ENCODE measurements at places on chromosomes 12 and 14.

- peak; percentile 35 for DNase-seq
Measured at GRCh38 chr14:93007225-93007997, 84.5 kb downstream of the CHGA start.

DNA sequence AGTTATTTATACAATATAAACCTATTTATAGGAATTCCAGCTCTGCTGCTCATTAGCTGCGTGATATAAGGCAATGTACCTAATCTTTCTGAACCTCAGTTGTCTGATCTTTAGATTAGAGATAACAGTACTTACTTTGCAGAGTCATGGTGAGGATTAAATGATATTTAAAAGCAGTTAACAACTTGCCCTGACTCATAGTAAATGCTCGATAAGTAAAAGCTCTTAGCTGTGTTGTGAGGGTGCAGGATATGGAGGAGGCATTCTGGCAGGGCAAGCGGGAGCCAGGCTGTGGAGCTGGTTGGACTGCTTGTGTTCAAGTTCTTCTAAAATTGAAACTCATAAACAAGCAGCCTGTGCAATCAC is 140.0 kb upstream of the PRICKLE1 start:
- DNase-seq: no peak

DNA sequence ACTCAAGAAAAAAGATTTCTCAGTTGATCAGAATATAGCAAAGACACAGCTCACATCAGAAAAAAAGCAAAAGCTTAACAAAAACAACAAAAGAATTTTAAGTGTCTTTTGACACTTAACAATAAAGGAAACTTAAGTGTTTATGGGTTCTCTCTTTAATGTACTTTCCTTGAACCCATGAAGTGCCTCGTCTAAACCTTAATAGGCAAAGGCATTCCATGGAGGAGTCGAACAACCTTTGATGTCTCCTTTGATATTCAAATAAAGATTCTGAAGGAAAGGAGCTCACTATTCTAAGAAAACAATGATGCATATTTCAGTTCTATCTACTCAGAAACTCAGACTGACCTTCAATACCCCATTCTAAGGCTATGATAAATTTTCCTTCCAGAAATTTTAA is 116.7 kb downstream of the TMTC1 start:
- no peak for DNase-seq

GRCh38 chr14:97407701-97408407 is 610.7 kb downstream of the VRK1 start:
- no peak for DNase-seq

DNA sequence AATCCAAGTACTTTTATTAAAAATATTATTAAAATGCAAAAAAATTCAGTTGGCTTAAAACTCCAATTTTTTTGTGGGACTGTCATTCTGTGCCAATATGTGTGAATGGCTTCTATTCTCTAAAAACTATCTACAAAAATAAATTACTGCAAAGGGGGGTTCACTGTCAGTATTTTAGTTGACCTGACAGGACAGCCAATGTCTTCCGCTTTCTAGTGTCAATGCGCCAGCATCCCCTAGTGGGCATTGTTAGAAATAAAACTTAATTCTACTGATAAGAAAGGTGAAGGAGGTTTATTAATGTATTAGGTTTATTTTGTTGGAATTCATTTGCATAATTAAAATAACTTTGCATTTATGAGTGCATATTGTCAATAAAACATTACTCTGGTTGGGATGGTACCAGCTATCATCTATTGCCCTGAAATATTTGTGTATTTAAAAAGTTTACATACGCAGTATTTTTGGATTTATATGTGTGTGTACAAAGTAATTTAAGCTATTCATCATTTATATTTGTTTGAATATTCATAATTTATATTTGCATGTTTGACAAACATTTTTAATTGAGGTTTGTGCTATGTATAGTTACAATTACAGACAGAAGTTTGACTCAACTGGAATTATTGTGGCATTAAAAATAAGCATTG is 527.2 kb downstream of the FLRT2 start:
- peak; percentile 0 for DNase-seq

GRCh38 chr14:23430723-23431085 is 4.8 kb downstream of the MYH7 start:
- DNase-seq: no peak

GRCh38 chr12:46699986-46700385 is 125.8 kb downstream of the SLC38A4 start:
- no peak for DNase-seq

GRCh38 chr14:99150236-99150635 is 121.8 kb downstream of the BCL11B start:
- no peak for DNase-seq

DNA sequence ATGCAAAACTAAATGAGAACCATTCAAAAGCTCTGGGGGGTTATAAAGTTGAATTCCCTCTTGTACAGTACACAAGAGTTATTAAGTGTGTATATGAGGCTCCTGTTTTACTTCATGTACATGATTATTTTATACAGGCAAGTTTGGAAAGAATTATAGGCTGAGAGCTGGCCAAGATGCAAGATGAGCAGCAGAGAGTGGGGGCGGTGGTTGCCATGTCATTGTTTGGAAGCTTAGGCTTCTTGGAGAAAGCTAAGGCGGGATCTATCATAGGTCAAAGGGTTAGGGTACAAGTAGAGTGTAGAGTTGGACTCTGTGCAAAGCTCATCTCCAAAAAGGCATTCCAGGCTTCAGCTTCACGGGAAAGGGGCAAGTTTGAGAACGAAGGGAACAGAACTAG is 297.1 kb upstream of the TBX3 start:
- DNase-seq: no peak

- no peak for DNase-seq
Measured at GRCh38 chr12:76457010-76457409, 102.6 kb downstream of the OSBPL8 start.

- no peak for DNase-seq
Measured at GRCh38 chr14:68893566-68893965, 85.5 kb downstream of the ACTN1 start.

DNA sequence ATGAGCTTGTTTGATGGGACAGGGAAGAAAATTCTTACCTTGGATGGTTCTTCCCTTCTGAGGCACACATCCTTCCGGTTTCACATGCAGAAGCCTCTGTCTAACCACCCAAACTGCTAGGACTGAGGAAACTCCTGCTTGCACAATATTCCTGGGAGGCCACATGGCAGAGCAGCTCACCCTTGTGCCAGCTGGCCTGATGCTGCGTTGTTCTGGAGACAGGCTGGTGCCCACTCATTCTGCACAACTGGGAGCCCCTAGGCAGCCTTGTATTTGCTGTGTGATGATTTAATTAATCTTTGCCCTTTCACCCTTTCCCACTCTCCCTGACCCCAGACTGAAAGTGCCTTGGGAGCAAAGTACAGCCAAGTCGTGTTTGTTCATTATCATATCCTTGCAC is 130.8 kb downstream of the RTN1 start:
- DNase-seq: no peak

DNA sequence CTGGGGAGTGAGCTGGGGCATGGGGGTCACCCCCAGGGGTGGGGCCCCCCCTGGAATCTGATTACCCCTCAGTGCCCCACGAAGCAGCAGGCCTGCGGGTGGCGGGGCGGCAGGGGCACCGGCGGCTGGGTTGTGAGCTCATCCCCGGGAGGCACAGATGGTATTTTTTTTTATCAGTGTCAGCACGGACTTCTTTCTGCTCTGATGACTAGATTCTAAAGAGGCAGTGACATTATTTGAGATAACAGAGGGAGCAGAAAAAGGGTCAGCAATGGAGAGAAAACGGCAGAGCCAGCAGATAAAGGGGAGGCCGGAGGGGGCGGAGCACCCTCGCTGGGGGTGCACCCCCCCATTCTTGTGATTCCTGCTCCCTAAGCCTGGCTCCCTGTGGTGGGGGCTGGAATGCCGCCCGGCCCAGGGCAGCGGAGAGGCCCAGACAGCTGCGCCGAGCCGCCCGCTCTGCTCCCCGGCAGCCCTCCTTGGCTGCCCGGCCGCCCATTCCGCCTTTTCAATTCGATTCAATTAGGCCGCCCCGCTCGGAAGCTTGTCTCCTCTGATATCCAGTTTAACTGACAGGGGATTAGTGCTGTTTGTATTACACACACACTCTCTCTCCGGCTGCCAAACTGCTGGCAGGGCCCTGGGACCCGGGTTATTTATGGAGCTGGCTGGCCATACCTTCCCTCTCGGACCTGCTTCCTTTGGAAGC is 32.9 kb downstream of the MVK start:
- no peak for DNase-seq

GRCh38 chr12:97616946-97617345 is 154.3 kb downstream of the RMST start:
- no peak for DNase-seq

GRCh38 chr12:104457746-104458693 is 1.3 kb downstream of the CHST11 start:
- DNase-seq: no peak

- peak; percentile 10 for DNase-seq
Measured at GRCh38 chr12:98973395-98973794, 328.3 kb downstream of the APAF1 start.

GRCh38 chr12:47686645-47687240 is 19.1 kb downstream of the RPAP3 start:
- DNase-seq: peak; percentile 27

DNA sequence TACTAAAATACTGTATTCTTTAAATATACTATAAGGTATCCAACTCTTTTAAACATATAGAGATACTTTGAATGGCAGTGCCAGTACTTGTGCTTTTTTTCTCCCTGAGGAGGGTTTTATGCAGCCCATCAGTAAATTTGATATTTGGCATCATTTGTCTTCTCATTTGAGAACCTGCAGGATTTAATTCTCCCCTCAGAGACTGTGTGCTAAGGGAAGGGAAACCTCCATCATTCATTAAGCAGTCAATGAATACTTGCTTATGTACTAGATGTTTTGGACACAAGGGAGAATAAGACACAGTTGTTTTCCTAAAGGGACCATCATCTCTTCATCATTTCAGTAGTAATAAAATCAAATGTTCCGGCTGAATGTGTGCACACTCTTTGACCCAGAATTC is 40.8 kb downstream of the FRS2 start:
- DNase-seq: no peak

- no peak for DNase-seq
Measured at GRCh38 chr12:2563709-2564108, 231.1 kb upstream of the FKBP4 start.

GRCh38 chr12:9049520-9050133 is 60.3 kb downstream of the KLRG1 start:
- DNase-seq: peak; percentile 18

GRCh38 chr14:43471595-43471994 is 1035.5 kb downstream of the FSCB start:
- no peak for DNase-seq

DNA sequence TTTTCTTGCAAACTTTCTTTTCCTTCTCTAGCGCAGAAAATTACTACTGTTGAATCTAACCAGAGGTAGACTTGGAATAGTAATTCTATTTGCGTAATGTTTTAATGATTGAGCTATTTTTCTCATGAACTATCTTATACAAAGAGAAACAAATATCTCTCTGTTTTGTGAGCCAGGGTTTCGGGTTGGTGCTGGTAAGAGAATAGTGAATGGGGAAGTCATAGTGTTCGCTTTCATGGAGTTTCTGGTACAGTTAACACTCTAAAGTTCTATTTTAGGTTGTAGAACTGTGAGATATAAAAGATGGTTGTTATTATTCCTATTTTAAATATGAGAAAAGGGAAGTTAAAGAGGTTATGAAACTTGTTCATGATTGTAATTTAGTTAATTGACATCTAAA is 6.6 kb downstream of the CLEC1B start:
- DNase-seq: no peak

DNA sequence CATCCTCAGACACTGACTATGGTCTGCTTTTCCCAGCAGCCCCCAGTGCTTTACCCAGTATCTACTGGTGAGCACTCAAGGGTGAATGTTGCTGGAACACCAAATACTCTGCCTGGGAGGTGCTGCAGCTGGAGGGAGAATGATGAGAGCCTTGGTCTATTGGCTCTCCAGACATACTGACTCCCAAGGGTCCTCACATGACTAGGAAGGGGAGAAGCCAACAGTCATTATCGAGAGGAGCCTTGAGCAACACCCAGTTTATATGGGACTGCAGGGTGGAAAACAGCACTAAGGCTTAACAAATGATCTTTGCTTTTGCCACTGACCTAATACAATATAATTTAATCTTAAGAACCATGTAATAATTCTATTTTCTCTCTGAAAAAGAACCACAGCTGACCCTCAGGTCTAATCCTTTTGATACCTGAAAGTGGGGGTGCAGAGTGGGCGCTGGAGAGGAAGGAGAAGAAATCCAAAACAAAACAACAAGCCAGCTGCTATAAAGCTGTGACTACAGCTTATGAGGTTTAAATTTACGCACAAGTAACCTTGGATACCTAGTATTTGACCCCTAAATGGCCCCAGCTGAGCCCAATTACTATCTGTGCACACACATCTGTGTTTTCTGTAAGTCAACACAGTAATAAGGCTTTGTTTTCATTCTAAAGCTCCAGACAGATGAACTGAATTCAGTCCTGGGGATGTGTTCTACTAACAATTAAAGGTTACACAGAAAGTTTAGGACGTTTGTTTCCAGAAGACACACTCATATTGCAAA is 107.8 kb upstream of the GRIP1 start:
- no peak for DNase-seq

GRCh38 chr14:98919434-98919833 is 352.6 kb downstream of the BCL11B start:
- DNase-seq: no peak

- DNase-seq: no peak
Measured at GRCh38 chr12:78977304-78977867, 112.8 kb downstream of the SYT1 start.

Measured in AG09309 (cell line).